Activated T-helper 17 cell treated with anti-CD3 and anti-CD28 coated beads, Interleukin-2, amount 50 U/mL, for 72 hours (primary cell): ENCODE measurements at places on chromosomes 1 and 21.

DNA sequence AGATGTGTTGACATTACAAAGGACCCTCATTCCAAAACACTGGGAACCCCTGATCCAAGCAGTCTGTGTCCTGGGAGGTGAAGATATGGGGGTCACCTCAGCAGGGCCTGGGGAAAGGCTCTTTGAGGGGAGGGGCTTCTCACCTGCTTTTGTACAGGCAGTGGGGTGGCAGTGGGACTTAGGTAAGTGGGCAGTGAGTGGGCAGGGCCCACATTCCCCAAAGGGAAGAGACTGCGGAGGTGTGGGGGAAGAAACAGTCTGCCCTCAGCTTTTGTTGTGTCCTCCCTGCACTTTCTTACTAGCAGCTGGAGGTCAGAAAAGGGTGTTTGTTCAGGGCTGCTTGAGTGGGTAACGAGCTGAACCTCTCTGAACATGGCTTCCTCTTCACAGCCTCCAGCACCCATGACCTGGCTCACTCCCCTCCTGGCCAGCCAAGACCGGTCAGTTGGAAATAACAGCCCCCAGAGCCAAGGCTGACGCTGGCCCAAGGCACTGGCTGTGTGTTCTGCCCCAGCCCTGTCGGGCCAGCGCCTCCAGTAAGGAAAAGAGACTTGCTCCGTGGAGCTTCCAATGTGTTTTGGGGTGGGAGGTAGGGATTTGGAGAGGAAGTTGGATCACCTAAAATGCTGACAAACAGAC is 173.5 kb downstream of the PSMG1 start:
- no peak for ATAC-seq

DNA sequence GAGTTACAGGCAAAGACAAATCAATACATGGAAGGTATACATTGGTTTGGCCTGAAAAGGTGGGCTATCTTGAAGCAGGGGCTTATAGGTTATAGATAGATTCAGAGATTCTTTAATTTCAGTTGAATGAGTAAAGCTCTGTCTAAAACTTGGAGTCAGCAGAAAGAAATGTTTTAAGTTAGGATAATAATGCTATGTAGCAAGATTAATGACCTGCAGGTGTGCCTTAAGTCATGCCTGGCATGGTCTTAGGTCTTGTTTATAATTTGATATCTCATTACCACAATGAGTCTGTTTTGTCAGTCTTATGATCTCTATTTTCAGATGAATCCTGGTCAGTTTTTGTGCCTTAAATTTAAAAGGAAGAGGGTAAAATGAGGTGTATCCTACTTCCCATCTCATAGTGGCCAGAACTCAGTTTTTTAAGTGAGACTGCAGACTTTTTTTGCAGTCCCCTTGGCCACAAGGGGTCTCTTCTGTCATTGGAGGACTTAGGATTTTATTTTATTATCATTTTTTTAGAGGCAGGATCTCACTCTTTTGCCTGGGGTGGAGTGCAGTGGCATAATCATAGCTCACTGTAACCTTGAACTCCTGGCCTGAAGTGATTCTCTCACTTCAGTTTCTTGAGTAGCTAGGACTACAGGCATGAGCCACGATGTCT is 21.3 kb upstream of the PGBD2 start:
- ATAC-seq = no peak

GRCh38 chr1:112209493-112209892 is 186.5 kb upstream of the CTTNBP2NL start:
- no peak for ATAC-seq

GRCh38 chr1:53316424-53316765 is 11.5 kb downstream of the LRP8 start:
- ATAC-seq = no peak

DNA sequence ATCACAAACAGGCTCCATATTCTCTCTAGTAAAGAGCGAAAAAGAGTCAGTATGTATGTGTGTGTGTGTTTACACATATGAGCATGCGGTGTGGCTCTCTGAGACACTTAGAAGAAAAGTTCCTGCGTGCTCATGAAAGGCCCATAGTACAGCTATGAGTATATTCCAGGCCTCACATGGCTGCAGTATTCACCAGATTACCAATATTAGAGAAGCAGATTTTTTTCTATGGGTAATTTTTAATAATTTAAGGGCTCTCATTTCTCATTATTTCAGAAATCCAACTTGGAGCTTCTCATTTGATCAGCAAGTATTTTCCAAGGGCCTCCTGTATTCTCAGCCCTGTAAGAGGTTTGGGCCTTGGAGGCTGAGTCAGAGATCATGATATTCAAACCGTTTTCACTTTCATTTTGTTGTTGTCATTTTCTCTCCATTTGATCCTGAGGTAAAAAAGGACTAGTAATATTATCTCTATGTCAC is 232.9 kb upstream of the SGIP1 start:
- ATAC-seq = peak; percentile 97

- no peak for ATAC-seq
Observed at GRCh38 chr1:183272390-183272848, 86.4 kb downstream of the LAMC2 start.

- peak; percentile 59 for ATAC-seq
Observed at GRCh38 chr1:184161071-184161698, 109.7 kb downstream of the TSEN15 start.

DNA sequence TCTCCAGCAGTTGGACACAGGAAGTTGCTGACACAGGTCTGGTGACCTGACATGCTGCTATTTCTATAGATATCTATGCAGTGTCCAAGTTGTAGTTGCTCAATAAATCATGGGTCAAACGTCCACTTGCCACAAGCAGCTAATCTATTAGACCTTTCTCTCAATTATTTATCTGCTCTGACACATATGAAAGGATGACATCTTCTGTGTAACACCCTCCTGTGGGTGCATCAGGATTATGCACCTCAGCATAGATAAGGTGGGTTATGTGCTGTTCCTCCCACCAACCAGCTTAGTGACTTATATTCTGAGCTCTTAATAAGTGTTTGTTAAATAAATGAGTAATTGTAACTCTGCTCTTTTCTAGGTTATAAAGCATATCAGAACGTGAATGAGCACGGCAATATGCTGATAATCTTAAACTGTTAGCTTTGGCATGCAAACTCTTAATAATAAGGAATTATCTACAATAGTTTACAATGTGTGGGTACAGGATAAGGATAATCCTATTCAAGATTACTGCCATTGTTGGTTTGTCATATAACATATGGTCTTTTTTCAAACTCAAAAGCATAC is 90.7 kb upstream of the GCLM start:
- no peak for ATAC-seq
